ENCODE measurements at places on chromosomes 4 and X. TPM values are rescaled to one million over a fixed set of nuclear protein-coding genes. Genes with fewer than 3 reads are reported as not detected.

ENPEP gene
- 18.9 TPM for total RNA-seq

ARHGEF9 gene
- total RNA-seq, result 7.5 TPM

DNA sequence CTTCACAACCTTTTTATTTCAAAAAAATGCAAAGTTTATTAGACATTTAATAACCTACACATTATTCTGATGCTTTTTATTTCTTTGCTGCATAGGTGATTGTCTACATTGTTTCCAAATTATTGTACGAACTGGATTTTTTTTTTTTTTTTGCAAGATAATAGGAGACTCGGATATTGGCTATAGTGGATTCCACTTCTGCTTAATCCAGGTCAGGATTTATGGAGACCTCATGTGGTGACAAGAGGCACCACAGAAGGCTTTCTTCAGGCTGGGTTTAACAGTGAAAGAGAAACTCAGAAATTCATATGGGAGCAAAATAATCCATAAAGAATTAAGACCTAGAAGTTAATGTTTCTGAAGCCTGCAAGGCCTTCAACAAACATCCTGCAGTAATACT is 2.4 kb upstream of the SLIT2 start:
- no peak for DNase-seq

PAK3 gene
- 0.83 TPM for total RNA-seq

DNA sequence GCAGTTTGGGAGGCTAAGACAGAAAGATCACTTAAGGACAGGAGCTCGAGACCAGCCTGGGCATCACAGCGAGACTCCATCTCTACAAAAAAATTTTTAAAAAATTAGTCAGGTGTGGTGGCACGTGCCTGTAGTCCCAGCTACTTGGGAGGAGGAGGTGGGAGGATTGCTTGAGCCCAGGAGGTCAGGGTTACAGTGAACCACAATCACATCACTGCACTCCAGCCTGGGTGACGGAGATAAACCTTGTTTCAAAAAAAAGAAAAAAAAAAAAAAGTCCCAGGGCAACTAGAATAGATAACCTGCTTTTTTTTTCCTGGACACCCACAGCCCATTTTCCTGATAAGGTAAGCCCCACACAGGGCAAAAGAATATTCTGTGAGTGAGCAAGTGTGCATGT is 96.3 kb downstream of the C4orf51 start:
- no peak for DNase-seq

DNA sequence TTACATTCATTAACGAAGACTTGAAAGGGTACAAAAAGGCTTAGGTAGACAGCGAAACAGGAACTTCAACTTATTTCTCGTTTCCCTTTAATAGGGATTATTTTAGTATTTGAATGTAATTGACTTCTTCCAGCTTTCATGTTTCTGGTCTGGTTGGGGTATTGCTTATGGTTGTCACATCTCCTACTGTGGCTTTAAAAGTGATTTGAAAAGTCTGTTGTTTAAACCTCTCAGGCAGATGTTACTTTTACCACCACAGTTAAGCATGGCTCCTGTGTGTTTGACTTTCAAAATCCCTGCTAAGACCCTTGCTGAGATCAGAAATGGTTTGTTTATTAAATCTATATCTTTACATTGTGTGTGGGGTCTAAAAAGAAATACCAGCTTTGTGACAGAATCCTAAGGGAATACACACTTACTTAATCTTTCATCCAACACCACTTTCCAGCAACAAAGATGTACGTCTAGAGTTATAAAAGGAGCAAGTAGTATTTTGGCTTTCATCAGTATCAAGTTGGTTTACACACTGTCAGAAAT is 661.2 kb downstream of the FAT4 start:
- no peak for DNase-seq

GRCh38 chr4:15144249-15144966 is 142.1 kb downstream of the CPEB2 start:
- DNase-seq, result peak; percentile 52

- DNase-seq, result no peak
Measured at GRCh38 chrX:42107495-42108488, 184.4 kb upstream of the CASK start.

- DNase-seq, result no peak
Measured at GRCh38 chr4:70110917-70111316, 43.1 kb upstream of the PRR27 start.

Data from left lobe of liver (tissue), 2 donors.